ENCODE measurements at places on chromosomes 4 and X.

DNA sequence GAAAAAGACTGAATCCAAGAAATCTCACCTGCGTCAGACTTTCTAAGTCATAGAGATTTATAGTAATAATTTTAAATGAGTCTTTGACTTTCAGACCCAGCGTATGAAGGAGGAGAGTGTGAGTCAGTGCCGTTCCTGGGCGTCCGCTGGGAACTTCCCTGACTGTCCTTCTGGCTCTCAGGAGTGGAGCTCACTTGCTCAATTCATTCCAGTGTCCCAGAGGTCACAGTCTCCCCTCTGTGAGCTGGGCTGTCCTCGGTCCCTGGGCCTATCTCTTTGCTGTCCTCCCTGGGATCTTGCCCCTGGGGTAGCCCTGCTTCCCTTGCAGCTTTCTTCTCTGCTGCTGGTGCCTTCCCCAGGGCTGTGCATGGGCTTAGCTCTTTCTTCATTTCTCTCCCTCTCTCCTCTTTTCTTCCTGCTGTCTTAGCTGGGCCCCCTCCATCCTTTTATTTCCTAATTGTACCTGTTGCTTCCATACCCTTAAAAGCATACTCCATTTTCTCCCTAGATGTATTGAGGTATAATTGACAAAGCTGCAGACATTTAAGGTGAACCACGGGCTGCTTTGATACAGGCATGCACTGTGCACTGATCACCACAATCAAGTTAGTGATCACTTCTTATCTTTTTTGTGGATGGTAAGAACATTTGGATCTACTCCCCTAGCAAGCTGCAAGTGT, 11.6 kb downstream of the SORBS2 start:
- DNase-seq = no peak

DNA sequence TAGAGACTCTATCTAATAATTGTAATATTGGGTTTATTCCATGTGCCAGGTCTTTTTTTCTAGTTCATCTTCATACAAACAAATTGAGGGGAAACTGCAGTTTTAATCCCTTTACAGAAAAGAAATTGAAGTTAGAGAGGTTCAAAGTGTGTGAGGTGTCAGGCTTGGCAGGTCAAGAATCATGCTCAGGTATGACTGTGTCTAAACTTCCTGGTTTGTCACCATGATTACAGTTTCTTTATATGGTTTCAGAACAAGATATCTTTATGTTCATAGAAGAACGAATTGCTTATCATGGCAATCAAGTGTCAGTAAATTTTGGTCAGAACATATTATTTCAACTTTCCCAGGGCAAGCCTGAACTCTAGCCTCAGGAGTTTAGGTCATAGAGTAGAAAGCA, 460.4 kb downstream of the RAPGEF2 start:
- DNase-seq = no peak

DNA sequence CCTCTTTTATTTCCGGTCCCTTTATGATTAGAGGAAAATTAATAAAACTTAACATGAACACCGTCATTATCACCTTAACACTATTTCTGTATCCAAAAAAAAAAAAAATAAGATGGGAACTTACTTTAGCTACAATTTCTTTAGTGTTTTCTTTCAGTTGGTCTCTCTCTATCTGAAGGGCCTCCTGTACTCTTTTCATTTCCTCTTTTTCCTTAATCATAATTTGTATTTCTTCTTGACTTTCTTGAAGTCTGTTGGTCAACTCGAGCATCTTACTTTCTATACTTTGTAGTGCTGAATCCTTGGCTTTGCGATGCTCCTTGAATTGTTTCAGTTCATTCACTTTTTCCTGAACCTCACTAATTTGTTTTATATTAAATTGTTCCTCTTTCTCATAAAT, 45.3 kb upstream of the BDH2 start:
- DNase-seq = no peak

DNA sequence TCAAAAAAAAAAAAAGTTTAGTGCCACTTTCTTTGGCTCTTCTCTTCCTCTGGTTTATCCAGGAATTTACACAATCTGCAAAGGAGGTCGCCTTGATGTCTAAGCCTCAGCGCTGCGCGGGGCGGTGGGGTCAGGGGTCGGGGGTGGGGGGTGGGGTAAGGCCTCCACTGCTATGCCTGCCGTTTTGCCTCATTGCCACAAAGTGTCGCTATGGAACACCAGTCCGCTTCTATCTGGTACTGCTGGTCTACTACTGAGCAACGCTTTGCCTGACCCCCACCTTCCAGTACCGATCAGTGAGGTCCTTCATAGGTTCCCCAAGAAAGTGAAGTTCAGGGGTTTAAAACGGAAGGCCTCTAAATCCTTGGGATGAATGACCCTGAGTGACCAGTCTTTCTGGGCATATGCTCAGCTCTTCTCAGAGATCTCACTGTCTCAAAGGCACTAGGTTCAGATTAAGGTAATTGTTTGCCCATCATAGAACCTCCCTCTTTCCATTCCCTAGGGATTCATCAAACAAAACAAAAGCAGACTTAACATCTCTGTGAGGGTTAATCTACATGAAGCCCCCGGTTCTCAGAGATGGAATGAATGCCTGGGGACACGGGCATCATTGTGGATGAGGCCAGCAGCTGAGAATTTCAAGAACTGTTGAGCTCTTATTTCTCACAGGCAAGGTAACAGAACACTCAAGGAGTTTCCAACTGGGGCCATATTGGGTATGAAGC, 16.9 kb upstream of the TSR2 start:
- peak; percentile 32 for DNase-seq

DNA sequence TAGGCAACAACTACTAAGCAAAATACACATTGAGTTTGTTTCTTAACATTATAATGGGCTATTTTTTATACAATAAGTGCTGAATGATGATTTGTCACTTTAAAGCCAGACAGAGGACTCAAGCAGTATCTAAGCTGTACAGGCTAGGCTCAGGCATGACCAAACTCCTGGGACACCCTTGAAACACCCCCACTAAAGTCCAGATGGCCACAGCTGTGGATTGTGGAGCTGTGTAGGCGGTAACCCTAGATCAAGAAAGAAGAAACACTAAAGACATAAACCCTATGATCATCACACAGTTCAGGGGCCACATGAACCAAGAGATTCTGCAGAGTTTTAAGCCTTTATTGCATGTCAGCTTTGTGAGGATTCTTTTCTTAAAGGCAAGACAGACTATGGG, 25.1 kb downstream of the TAB3 start:
- DNase-seq = no peak

DNA sequence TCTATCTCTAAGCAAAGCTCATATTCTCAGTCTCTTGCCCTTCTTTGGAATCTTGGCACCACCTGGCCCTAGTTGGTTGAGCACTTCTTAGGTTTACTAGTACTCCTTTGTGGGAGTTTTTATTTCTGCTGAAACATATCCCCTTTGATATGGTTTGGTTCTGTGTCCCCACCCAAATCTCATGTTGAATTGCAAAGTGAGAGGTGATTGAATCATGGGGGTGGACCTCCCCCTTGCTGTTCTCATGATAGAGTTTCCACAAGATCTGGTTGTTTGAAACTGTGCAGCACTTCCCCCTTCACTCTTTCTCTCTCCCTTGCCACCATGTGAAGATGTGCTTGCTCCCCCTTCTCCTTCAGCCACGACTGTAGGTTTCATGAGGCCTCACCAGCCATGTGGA, 22.2 kb upstream of the SYNPO2 start:
- DNase-seq = no peak

DNA sequence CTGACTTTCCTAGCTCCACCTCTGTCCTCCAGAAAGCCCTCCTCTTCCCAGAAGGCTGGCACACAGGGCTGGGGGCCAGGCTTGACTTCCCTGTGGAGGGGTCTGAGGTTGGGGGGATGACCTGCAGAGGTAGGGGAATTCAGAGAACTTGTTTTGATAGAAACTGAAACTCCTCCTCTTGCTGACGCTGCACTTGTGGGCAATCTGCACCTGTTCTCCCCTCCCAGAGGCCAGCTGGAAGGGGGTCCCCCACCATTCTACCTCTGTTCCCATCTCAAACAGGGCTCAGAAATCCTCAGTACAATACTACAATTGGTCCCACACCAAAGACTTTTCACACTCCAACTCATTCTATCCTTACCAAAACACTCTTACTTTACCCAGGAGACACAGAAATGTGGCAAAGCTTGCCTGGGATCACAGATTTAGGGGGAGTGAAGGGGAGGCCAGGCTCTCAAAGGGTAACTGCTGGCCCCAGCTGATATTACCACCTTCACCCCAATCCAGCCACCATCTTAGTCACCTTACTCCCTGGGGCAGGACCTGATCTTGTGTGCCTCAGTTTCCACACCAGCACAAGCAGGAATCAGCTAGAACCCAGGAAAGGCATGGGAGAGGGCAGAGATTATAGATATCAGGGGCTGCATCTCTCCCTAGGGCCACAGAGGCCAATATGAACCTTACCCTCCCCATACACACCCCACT, 18.5 kb downstream of the OTUD5 start:
- DNase-seq = no peak

- DNase-seq = no peak
These were observed 368.9 kb upstream of the CTSO start for GRCh38 chr4:156322592-156322991.

GRCh38 chr4:144667500-144667899, 21.5 kb downstream of the HHIP start:
- DNase-seq = no peak
